ENCODE measurements at places on chromosomes 5 and 9.

- DNase-seq = no peak
Measured at GRCh38 chr5:130243641-130244040, 339.4 kb downstream of the CHSY3 start.

DNA sequence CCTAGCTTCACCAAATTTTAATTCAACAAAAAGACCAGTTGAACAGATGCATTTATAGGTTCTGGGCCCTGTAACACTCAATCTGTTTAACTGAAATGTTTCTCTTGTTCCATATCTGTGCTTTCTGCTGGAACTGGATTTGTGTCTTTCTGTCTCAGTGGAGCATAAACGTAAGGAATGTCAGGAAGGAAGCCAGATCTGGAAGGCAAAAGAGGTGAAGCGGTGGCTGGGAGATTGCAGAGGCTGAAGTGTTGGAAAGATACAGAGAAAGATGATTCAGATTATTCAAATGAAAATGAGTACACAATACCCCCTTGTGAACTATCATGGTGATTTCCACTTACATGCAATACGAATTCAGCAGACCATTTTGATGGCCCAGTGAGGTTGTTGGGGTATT is 406.8 kb downstream of the BRINP1 start:
- no peak for DNase-seq

- DNase-seq = no peak
Measured at GRCh38 chr5:7422316-7423106, 26.6 kb downstream of the ADCY2 start.

GRCh38 chr9:99192786-99193465 is 28.8 kb downstream of the ALG2 start:
- DNase-seq = no peak

DNA sequence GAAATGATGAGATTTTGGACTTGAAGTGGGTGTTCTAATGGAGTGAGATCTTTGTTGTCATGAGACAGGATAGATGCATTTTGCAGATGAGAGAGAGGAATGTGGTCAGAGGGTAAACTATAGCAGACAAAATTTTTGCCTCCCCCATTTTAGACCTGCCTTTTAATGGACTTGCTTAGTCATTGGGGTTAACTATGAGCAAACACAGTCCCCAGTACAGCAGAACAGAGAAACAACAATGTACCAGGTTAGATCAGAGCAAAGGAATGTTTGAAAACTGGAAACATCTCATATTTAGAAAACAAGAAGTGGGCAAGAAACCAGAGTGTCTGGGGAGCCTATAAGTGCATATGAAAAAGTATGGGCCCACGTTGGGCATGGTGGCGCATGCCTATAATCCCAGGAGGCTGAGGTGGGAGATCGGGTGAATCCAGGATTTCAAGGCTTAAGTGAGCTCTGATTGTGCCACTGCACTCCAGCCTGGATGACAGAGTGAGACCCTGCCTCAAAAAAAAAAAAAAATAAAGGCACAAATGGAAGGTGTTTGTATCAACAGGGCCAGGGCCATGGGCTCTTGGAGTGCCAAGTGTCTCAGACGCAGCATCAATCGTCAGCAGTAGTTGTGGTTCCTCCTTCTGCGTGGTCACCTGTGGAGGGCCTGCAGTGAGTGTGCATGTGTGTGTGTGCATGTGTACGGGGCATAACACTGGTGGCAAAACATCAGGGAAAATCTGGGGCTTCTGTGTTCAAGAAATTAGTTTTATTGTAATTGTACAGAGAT is 214.4 kb upstream of the S1PR3 start:
- no peak for DNase-seq

- no peak for DNase-seq
Measured at GRCh38 chr5:96781031-96781971, 26.4 kb downstream of the ERAP1 start.

Data from CD4-positive, alpha-beta memory T cell (primary cell).